Cortex of kidney (tissue), 1 donor: ENCODE measurements at places on chromosomes 16 and 17.

GRCh38 chr16:57023541-57024249 lies 34.3 kb downstream of the NLRC5 start:
- no peak for DNase-seq

DNA sequence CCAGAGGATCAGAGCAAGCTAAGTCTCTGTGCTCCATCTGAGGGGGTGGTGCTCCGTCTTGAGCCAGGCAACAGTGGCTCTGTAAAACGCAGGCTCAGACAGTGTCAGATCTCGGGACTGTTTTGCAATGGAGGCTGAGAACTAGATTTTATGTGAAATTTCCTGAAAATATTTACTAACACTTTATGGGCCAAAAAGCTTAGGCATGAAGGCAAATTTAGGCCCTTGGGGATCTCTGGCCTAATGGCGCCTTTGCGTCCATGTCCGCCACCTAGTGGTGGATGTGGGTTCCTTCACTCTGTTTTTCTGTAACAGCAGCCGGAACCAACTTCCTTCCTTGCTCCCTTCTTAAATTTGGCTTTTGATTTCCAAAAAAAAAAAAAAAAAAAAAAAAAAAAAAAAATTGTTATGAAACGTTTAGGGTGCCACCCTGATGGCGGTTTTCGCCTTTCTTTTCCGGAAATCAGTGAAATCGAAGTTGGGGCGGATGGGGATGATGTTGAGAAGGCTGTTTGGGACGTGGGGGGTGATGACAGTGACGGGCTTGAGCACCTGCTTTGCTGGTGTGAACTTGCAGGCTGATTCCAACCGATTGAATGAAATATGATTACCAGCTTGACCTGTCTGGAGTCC lies 14.0 kb upstream of the ELAC2 start:
- no peak for DNase-seq

GRCh38 chr17:75267153-75267410 lies 3.9 kb downstream of the MIF4GD start:
- no peak for DNase-seq

DNA sequence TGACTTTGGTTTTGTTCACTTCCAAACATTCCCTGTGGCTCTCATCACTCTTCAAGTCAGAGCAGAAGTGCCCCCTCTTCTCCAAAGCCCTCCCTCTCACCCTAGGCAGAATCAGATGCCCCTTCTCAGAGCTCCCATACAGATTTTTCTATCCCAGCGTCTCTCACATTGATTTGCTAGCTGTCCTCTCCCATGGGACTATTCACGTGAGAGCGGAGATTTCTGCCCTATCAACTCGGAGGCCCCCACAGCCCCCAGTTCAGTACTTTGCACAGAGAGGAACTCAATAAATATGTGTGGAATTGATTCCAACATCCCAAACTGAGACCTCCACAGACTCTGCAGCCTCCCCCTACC lies 182.6 kb downstream of the C16orf78 start:
- no peak for DNase-seq

DNA sequence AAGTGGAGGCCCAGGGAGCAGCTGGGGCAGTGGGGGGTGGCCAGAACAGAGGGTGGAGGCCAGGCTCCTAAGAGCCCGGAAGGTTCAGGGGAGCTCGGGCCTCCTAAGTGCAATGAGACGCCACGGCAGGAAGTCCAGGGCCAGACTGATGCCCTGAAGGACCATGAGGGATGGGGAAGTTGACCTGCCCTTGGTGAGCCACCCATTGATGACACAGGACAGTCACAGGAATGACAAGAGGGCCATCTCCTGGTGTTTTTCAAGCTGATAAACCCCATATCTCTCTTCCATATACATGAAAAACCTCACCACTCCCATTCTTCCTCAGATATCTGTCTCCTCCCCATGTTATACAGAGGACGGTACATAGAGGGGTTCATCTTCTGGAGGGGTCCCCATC lies 5.8 kb upstream of the MRPL58 start:
- no peak for DNase-seq

- DNase-seq, result no peak
Measured at GRCh38 chr16:81860287-81861266, 81.5 kb downstream of the PLCG2 start.

- DNase-seq, result no peak
Measured at GRCh38 chr17:4518901-4519300, 20.2 kb downstream of the SPNS2 start.

- DNase-seq, result no peak
Measured at GRCh38 chr16:49454426-49455180, 81.0 kb downstream of the C16orf78 start.

DNA sequence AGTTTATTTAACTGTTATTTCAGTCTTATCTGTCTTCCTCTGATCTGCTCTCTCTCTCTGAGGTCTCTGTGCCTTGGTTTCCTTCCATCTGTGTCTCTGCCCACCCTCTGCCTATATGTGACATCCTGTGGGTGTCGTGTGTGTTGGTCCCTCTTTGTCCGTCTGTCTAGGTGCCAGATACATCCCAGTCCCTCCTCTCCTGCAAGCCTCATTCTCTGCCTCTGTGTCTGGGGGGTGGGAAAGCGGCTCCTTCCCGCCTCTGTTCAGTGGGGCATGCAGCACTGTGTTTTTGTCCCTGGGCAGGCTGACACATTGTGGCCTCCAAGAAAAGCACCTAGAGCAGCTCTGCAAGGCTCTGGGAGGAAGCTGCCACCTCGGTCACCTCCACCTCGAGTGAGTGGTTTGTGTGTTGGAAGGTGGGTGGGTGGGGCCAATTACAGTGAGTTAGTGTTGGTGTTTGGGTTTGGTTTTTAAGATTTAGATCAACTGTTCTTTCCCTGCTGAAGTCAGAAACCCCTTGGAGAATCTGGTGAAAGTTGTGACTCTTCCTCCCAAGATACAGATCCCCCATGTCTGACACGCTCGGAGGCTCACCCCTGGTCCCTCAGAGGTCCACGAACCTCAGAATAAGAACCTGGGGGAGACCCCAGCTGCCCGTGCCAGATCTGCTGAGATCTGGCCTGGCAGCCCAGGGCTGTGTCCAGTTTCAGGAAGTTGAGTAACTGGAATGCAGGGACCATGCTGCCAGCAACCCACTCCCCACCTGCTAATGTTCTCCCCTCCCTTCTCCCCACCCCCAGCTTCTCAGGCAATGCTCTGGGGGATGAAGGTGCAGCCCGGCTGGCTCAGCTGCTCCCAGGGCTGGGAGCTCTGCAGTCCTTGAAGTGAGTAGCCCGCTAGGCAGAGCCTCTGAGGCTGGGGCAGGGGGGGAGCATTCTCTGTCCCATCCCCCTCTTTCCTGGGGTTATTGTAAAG lies 50.9 kb upstream of the CPNE2 start:
- DNase-seq, result no peak

GRCh38 chr17:19978805-19979211 lies 1.2 kb upstream of the AKAP10 start:
- DNase-seq, result no peak

DNA sequence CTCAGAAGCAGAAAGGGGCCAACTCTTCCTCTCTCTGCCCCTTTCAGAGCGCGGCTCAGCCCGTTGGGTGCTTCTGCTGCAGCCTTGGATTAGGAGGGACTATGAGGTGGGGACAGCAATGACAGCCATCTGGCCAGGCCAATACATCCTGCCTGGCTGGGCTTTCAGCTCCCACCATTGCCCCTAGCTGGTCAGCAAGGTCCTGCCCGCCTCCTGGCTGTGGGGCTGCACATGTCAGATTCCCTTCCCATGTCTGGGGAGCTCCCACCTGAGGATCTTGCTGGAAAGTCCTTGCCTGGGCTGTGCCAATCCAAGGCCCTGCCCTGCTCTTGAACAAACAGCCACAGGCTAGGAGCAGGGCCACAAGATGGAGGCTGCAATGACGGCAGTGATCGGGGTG lies 8.3 kb downstream of the TRIM65 start:
- DNase-seq, result no peak

GRCh38 chr17:76995387-76996105 lies 127.3 kb downstream of the MGAT5B start:
- DNase-seq, result no peak

DNA sequence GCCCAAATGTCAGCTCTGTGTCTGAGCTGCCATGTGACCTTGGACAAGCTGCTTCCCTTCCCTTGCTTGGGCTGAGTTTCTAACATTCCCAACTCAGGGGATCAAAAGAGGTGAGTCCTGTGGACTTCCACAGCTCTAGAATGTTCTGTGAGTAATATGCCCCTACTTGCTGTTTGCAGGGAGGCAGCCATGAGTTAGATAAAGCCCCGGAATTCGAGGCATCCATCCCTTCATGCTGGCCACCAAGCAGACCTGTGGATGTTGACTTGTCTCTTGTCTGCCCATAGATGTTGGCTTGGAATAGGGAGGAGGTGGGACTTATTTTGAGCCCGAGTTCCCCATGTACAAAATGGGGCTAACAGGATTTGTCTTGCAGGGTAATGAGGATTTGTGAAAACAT lies 36.2 kb downstream of the KSR1 start:
- DNase-seq, result no peak

DNA sequence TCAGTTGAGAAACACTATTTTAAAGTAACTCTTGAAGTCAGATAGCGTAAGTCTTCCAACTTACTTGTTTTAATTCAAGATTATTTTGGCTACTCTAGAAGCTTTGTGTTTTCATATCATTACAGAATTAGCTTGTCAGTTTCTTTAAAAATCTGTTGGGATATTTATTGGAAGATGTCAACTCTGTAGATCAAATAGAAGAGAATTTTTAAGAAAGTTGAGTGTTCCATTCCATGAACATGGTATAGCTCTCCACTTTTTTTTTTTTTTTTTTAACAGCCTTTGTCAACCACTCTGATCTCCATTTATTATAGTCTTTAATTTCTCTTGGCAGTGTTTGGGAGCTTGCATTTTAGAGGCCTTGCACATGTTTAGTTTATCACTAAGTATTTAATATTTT lies 28.7 kb downstream of the NLK start:
- DNase-seq, result no peak

DNA sequence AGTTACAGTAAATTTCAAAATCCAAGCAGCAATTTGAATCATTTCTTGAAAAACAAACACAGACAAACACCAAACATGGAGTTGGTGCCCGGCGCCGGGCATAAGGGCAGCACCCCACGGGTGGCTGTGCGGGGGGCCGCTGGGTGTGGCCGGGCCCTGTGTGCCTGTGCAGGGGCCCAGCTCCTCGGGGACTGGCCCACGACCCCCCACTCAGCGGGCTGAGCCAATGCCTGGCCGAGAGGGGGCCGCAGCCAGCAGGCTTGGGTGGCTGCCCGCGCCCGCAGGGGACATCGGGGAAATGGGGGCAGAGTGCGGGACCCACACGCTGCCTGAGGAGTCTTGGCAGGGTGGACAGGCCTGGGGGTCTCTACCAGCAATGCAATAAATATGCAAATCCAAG lies 12.8 kb upstream of the DUS1L start:
- no peak for DNase-seq

DNA sequence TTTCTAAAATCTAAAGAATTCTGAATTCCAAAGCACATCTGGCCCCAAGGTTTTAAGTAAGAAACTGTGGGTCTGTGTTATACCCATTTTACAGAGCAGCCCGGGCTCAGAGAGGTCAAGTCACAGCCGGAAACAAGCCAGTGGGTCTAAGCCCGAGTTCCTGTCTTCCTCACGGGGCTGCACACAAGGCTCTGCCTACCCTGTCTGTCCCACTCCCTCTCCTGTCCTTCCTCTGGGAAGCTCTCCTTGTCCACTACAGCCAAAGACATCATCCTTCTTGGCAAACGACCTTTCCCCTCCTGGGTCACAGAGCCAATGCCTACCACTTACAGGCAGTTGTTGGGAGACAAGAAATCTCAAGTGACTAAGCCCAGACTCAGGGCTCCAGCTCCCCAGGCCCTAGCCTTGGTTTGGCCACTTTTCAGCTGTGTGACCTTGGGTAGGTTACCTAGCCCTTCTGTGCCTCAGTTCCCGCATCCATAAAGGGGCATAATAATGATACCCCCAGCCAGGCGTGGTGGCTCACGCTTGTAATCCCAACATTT lies 55.6 kb upstream of the MAP3K14 start:
- no peak for DNase-seq

- DNase-seq, result no peak
Measured at GRCh38 chr16:52827456-52827855, 225.2 kb downstream of the CHD9NB start.

- DNase-seq, result no peak
Measured at GRCh38 chr17:4806456-4806776, 536 bp upstream of the PLD2 start.

GRCh38 chr17:69062860-69063581 lies 2.3 kb upstream of the ABCA9 start:
- DNase-seq, result no peak

- no peak for DNase-seq
Measured at GRCh38 chr16:75265911-75266701, 14.7 kb upstream of the BCAR1 start.

GRCh38 chr17:40329839-40330794 lies 21.1 kb downstream of the RARA start:
- DNase-seq, result no peak

DNA sequence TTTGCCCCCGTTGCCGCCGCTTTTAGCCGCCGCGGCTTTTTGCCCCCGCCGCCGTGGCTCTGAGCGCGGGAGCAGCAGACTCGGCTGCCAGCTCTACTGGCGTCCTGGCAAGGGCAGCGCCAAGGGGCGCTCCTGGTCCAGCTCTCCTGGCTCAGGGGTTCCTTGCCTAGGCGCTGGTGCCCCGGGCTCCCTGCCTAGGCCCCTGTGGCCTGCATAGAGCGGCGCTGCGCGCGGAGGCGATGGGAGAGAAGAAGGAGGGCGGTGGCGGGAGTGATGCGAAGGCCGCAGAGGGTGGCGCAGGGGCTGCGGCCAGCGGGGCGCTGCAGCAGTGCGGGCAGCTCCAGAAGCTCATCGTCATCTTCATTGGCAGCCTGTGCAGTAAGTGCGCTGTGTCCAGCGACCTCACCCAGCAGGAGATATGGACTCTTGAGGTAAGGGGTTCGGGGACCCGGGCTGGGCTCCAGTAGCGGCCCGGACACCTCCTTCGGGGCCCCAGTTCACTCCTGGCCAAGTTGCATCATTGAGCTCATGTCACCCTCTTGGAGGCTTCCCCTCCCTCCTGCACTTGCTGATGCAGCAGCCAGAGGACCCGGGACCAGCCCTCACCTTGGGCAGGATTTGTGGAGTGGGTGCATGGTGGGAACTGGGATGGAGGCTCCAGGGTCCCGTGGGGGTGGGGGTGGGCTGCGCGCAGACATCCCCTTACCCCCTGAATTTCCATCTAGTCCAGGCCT lies 1344.4 kb downstream of the TP53TG3F start:
- DNase-seq, result no peak

- DNase-seq, result no peak
Measured at GRCh38 chr16:83494459-83494858, 313.3 kb upstream of the HSBP1 start.

- no peak for DNase-seq
Measured at GRCh38 chr17:79844869-79845600, 5.8 kb upstream of the CBX4 start.

GRCh38 chr16:57616876-57617275 lies 11.6 kb upstream of the ADGRG1 start:
- DNase-seq, result no peak

- no peak for DNase-seq
Measured at GRCh38 chr16:47528431-47528830, 67.3 kb downstream of the PHKB start.

GRCh38 chr16:66800856-66801255 lies 528 bp downstream of the TERB1 start:
- no peak for DNase-seq
